ENCODE measurements at places on chromosomes 13 and 19. TPM values are rescaled to one million over a fixed set of nuclear protein-coding genes. Genes with fewer than 3 reads are reported as not detected.

GRCh38 chr13:21698817-21699679, 28.2 kb downstream of the FGF9 start:
- no peak for DNase-seq

DNA sequence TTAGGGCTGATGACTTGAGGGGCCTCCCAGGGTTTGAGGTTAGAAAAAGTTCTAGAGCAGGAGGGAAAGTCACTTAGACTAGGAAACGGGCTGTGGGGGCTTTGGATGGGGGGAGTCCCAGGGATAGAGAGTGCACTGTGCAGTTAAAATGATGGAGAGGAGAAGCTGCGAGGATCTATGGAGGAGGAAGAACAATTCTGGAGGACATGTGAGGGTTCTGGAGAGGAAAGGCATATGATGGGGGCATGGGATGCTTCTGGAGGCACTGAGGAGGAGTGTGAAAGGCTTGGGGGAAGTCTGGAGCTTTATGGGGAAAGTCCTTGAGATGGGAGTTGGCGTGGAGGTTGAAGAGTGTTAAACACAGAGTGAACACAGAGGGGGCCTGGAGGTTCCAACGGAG, 2.2 kb downstream of the KCNC3 start:
- no peak for DNase-seq

GRCh38 chr19:32471095-32471494, 65.5 kb downstream of the DPY19L3 start:
- no peak for DNase-seq

DNA sequence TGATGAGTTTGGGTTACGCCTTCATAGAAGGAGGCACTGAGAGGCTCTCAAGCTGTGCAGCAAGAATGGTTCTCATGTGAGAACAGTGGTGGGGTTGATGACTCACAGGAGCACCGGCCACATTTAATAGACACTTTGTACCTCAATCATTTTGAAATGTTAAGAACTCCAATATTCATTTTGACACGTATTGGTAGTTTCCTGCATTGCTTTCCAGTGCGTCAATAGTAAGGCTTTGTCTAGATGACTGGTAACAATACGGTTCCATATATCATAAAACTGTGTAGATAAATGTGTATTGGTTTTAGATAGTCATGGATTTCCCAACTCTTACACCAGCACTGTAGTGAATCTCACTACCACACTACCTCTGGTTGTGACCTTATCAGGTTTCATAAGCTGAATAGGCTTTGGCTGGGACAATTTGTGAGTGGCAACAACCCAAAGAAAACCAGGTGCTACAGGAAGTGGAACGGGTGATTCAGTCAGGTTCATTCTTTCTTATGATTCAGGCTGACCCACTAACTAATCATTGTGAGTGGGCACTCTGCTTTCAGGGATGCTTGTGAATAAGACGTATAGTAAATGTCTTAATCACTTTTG, 362.6 kb downstream of the KLF5 start:
- no peak for DNase-seq

GRCh38 chr13:106530171-106530851, 5.2 kb downstream of the EFNB2 start:
- DNase-seq = no peak

DNA sequence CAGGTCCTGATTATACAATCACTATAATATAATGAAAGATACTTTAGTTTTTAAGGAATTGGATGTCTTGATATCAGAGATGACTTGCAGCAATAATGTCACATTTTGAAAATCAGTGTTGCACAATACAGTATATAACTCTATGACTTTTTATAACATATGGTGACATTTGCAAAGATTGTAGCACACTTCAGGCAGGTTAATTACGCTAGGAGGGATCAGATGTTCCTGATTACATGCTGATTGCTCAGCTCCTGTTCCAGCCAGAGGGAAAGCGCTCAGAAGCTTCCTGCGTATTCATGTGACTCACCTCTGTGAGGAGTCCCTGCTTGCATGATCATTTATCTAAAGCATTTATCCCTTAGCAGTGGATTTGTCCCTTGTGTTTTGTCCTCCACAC, 265.6 kb downstream of the GPC5 start:
- DNase-seq = no peak

The VSIG10L gene
- 0.69 TPM for total RNA-seq

The EHD2 gene
- total RNA-seq = 2.9 TPM

The ZNF44 gene
- total RNA-seq = 4.3 TPM

The CDX2 gene
- not detected for total RNA-seq

The EPS8L1 gene
- total RNA-seq = 10.2 TPM

All from A673 (cell line).